Activated CD8-positive, alpha-beta memory T cell treated with anti-CD3 and anti-CD28 coated beads, Interleukin-2, amount 10 ng/mL, durations not matched to agents 7 days and 5 days (primary cell): ENCODE measurements at places on chromosomes 1 and 21. TPM values are rescaled to one million over a fixed set of nuclear protein-coding genes. Genes with fewer than 3 reads are reported as not detected.

DNA sequence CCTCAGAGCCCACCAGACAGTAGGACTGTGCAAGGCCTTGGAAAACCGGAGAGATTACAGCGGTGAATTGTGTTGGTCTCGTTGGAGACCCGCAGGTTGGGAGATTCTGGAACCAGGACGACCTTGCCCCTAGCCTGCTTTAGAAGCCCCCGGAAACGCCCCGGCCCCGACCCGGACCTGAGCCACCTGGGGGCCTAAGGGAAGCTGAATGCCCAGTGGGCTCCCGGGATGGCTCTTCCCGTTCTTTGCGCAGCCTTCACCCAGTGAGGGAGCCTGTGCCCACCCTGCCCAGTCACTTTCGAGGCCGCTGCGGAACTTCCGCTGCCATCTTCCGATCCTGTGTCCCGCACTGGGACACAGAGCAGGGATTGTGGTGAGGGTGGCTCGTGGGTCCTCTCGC, 254.4 kb downstream of the FAM72C start:
- DNase-seq: no peak

UCK2 gene
- total RNA-seq: 70.3 TPM

MAEL gene
- total RNA-seq: 0.38 TPM

GRCh38 chr1:85088408-85088784, 40.1 kb upstream of the MCOLN3 start:
- DNase-seq: no peak

TCEA3 gene
- 0.26 TPM for total RNA-seq

- DNase-seq: no peak
Observed at GRCh38 chr1:36380143-36380619, 5.5 kb downstream of the STK40 start.

- DNase-seq: no peak
Observed at GRCh38 chr21:34724857-34725195, 56.0 kb downstream of the CLIC6 start.

DNA sequence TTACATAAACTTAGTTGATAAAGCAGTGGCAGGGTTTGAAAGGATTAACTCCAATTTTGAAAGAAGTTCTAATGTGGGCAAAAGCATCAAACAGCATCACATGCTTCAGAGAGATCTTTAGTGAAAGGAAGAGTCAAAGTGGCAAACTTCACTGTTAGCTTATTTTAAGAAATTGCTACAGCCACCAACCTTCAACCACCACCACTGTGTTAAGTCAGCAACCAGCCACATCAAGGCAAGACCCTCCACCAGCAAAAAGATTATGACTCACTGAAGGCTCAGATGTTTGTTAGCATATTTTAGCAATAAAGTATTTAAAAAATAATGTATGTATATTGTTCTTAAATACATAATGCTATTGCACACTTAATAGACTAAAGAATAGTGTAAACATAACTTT, 21.3 kb upstream of the MAGI3 start:
- DNase-seq: no peak

- DNase-seq: no peak
Observed at GRCh38 chr1:28126783-28127490, 38.5 kb upstream of the EYA3 start.

RBP7 gene
- not detected for total RNA-seq

GRCh38 chr1:21308330-21308729, 18.1 kb upstream of the ECE1 start:
- DNase-seq: no peak

- DNase-seq: no peak
Observed at GRCh38 chr1:67241200-67241746, 66.4 kb upstream of the IL12RB2 start.

PLA2G2C gene
- total RNA-seq: not detected

GRCh38 chr21:35135481-35135880, 86.4 kb upstream of the RUNX1 start:
- no peak for DNase-seq

DNA sequence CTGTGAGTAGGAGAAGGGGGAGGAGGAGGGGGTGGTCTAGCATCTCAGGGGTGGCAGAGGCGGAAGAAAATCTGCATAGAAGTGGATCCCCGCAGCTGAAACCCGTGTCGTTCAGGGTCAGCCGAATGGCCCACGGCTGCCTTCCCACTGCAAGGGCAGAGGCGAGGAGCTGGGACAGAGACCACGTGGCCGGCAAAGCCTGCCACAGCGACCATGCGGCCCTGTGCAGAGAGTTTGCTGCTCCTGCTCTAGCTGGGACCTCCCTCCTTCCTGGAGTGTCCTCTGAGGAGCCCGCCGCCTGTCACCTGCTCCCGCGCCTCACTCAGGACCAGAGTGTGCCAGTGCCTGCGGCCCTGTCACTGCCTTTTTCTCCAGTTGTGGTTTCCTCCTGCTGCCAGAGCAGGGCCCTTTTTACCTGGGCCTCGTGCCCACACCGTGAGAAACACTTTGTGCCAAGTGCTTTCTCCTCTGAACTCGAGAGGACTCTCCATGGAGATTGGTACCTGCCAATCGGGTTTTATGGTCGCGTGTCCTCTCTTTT, 5.4 kb upstream of the TRPM2 start:
- no peak for DNase-seq

DNA sequence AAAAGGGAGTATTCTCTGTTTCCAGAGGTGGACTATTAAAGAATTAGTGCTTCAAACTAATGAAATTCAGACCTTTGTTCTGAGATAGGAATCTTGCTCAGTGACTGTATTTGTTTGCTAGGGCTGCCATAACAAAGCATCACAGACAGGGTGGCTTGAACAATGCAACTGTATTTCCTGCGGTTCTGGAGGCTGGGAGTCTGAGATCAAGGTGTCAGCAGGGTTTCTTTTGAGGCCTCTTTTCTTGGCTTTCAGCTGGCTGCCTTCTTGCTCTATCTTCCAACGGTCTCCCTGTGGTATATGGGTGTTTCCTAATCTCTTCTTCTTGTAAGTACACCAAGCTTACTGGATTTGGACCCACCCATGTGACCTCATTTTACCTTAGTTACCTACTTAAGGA, 264.6 kb upstream of the PROX1 start:
- DNase-seq: no peak

LCA5L gene
- total RNA-seq: not detected

CD5L gene
- total RNA-seq: not detected

DNA sequence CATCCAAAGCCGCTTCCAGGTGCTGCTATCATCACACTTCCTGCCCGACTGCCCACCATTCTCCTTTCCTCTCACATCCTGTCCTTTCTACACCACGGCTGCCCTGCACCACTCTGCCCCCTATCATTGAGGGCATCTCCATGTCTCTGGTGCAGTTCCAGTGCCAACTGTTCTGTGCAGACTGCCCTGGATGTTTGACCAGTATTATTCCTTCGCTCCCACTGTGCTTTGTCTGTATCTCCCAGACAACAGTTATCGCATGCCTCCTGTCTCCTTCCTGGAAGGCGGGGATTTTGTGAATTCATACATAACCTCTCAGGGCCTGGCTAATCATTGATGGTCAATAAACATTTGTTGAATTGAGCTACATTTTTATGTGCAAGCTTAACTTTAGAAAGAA, 63.6 kb upstream of the GNG12 start:
- no peak for DNase-seq

GRCh38 chr21:27240839-27241238, 274.0 kb upstream of the ADAMTS5 start:
- no peak for DNase-seq

NES gene
- not detected for total RNA-seq

GRCh38 chr1:84165601-84166000, 21.5 kb downstream of the PRKACB start:
- DNase-seq: no peak

C1orf87 gene
- total RNA-seq: not detected

HOOK1 gene
- total RNA-seq: 1.0 TPM

GRCh38 chr1:116122955-116123757, 12.0 kb downstream of the MAB21L3 start:
- no peak for DNase-seq

PTPRU gene
- total RNA-seq: 0.64 TPM

- DNase-seq: no peak
Observed at GRCh38 chr1:16451841-16452528, 11.5 kb downstream of the NECAP2 start.

GRCh38 chr1:205246351-205247119, 18.8 kb downstream of the TMCC2 start:
- no peak for DNase-seq

DNA sequence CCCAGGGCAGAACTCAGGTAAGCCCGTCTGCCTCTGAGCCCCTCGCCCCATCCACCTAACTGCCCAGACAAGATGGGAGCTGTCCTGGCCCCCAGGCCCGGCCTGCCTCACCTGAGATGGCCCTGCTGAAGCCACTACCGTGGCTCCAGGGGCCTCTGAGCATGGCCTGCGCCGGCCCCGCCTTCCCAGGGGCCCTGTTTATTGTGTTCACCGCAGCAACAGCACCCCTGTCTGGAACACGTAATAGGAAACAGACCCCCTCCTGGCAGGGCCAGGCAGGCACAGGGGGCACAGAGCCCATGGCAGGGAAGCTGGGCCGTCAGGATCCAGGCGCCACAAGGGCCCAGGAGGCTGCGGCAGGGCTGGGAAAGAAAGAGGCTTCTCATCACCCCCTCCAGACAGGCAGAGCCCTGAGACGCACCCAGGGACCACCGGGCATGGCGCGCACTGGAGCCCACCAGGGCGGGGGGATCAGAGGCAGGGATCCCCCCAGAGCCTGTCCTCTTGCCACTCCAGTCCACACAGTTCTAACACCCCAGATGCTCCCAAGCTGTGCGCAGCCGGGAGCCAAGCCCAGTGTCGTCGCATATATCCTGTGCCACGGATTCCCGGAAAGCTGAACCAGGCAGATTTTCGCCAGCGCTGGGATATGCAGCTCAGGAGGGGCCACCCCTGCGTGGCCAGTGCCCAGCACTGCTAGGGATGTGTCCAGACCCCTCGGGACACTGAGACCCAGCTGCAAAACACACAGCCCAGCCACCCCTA, 62.6 kb downstream of the ARHGEF16 start:
- no peak for DNase-seq

ITLN1 gene
- not detected for total RNA-seq

DNA sequence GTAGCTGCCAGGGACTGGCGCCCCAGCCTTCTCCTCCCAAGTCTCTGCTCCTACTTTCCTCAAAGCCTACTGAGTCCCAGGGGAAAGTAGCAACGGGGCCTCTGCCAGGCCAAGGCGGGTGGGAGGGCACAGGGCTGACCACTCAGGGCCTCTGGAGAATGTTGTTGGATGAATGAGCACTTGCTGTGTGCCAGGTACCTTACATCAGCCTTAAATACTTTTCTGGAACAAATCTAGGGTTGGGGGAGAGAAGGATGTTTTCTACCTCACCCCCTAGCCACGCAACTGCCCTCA, 119.3 kb upstream of the ZBTB40 start:
- no peak for DNase-seq

DNA sequence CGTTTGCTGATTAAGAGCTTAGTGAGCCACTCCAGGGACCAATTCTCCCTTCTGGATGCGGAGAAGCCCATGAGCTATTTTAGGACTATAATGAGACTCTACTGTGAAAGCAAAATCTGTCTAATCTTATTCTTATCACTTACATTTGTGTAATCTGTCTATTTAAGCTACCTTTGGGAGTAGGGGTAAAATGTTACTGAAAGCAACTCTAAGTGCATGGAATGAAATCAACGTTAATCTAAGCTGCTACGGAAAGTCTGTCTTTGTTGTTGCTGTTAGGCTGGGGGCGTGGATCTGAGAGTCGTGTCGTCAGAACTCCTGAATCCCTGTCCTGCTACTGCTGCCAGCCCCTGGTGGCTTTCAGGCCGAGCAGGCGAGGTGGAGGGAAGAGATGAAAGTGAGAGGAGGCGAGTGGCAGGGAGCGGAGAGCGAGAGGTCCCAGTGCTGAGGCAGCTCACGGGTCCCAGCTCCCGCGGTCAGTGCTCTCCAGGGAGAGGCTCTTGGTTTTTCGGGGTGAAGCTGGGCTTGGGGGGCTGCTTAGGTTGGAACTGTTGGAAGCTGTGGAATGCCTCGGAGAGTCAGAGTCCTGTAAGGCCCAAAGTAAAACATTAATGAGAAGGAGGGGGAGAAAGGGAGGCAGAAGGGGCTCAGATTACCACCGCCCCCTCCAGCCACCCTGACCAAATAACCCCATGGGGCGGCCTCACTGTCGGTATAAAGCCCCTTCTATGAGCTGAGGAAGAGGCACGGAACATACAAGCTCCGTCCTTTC, 53.9 kb downstream of the COQ8A start:
- DNase-seq: no peak

CA14 gene
- total RNA-seq: not detected

DNA sequence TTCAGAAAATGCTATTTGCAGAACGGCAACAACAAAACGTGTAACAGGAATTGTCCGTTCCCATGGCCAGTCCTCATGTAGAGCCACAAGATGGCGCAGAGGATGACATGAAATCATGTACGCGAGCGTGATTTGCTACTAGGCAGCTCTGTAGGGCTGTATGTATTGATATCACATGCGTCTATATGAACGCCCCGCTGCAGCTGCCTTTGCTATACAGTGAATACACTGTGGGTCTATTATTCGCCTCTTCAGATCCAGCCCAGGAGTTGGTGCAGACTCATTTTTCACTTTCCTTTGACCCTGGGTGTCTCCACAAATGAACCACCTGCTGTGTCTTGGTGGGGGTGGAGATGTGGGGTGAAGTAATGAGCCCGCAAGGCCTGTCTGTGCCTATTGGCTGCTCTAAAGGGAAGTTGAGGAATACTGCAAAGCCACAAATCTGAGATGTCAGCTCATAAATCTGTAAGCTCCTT, 361.5 kb downstream of the KIF26B start:
- DNase-seq: no peak

- DNase-seq: no peak
Observed at GRCh38 chr1:156152628-156153027, 757 bp upstream of the SEMA4A start.

GRCh38 chr1:158179301-158180041, 1.2 kb upstream of the CD1D start:
- no peak for DNase-seq
